ENCODE measurements at places on chromosomes 6 and 20.

GRCh38 chr6:142011156-142011555, 121.6 kb upstream of the GJE1 start:
- no peak for DNase-seq

- no peak for DNase-seq
Measured at GRCh38 chr20:59938221-59938620, 1.9 kb downstream of the PPP1R3D start.

- peak; percentile 82 for DNase-seq
Measured at GRCh38 chr6:134247231-134247833, 70.6 kb downstream of the SGK1 start.

GRCh38 chr6:41504466-41505121, 41.6 kb upstream of the FOXP4 start:
- DNase-seq, result no peak

- no peak for DNase-seq
Measured at GRCh38 chr6:73200735-73201134, 24.6 kb downstream of the KHDC1L start.

- DNase-seq, result peak; percentile 4
Measured at GRCh38 chr6:7540595-7540994, 876 bp upstream of the DSP start.

DNA sequence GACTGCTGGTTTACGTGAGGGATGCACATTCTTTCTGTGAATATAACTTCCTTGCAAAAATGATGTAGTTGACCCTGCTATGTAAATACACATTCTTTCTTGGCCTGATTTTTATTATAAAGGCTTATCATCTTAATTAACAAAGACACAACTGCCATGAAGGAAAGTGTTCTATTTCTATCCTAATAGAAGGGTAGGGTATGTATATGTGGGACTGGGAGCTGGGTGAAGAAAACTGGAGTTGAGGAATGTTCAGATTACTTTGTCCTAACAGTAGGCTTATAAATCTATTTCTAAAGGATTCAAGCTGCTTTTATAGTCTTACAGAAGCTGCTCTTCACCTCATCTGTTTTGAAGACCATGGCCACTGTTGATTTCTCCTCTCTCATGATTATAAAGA, 76.5 kb upstream of the RGS17 start:
- DNase-seq, result no peak

GRCh38 chr6:14728396-14729024, 517.4 kb upstream of the JARID2 start:
- peak; percentile 90 for DNase-seq

Measured in suppressor macrophage (primary cell).